ENCODE measurements at places on chromosomes 4 and X. TPM values are rescaled to one million over a fixed set of nuclear protein-coding genes. Genes with fewer than 3 reads are reported as not detected.

Gene UGT2B7
- not detected for total RNA-seq

Gene MAGEA9B
- not detected for total RNA-seq

Gene GPR34
- not detected for total RNA-seq

Gene DSPP
- total RNA-seq: not detected

Gene LUZP4
- total RNA-seq: not detected

Gene SORBS2
- 16.3 TPM for total RNA-seq

Gene OTC
- not detected for total RNA-seq

Gene PRSS12
- not detected for total RNA-seq

Gene SPANXN3
- not detected for total RNA-seq

Gene CLIC2
- total RNA-seq: 1.4 TPM

Gene SMS
- total RNA-seq: 177 TPM

Gene BMP3
- total RNA-seq: not detected

Gene CHM
- 30.8 TPM for total RNA-seq

Gene DUSP21
- total RNA-seq: not detected

Gene ENAM
- total RNA-seq: not detected
